ENCODE measurements at places on chromosomes 4 and X.

GRCh38 chr4:30866907-30867306 is 146.7 kb downstream of the PCDH7 start:
- no peak for DNase-seq

- peak; percentile 11 for DNase-seq
Observed at GRCh38 chrX:149950681-149951080, 12.4 kb upstream of the EOLA2 start.

DNA sequence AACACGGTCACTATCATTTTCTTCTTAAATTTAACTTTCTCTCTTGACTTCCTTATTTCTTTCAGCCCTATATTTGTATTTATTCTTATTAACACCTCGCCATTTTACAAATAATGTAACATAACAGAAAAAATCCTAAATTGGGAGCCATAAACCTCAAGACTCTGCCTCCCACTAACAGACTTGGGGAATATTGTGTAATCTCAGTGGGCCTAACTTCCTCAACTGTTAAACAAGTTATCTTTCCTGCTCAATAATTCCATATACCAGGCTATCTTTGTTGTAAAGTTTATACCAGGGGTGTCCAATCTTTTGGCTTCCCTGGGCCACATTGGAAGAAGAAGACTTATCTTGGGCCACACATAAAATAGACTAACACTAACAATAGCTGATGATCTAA is 26.2 kb downstream of the PRSS12 start:
- no peak for DNase-seq

DNA sequence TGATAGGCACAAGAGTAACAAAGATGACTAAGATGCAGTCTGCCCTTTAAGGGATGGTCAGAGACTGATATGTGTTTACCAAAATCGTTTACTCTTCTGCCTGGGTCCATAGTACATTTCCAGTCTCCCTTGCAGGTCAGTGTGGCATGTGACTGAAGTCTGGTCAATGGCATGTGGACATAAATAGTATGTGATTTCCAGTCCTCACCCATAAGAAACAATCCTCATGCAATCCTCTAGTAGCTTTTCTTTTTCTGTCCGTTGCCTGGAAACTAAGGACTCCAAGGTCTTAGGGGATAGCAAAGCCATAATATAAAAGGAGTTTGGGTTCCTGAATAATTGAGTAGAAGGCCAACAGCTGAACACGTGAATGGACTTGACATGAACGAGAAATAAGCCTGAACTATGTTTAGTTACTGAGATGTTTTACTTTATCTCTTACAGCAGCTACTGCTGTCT is 1.1 kb downstream of the SLC9B2 start:
- no peak for DNase-seq

DNA sequence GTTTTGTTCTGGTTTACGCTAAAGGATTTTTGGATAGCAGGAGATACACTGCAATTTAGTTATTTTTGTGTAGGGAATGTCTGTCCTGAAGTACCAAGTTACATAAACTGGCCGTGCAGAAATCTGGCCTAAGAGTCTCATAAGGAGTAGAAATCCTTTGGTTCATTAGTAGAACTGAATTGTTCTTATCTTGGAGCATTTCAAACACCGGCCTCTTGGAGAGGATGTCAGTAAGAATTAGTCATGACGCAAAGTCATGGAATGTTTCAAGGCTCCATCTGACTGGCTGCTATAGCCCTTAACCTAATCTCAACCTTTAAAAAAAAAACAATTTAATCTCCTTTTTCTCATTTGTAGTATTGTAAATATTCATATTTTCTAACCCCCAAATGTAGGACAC is 15.2 kb downstream of the PDLIM3 start:
- DNase-seq: no peak

DNA sequence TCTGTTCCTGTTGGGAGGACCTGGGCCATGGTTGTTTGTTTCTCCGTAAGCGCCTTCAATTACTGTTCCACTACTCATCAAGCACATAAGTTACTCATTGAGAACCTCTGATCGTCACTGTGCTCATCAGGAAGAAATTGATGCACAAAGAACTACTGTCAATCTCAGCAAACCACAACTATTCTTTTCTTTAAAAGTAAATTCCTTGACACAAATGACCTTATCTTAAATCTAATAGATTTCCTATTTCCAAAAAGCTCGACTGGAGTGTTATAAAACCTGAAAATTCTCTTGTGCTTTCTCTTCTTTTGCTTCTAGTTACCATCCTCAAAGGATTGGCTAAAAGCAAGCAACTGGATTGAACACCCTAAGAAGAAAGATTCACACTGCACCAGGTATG is at the start of gene MUC7:
TSS of gene MUC7 (plus strand) at position 301 of the 400 bp plus-strand sequence. CDS start 1,825 bp downstream, outside the sequence.
- no peak for DNase-seq

DNA sequence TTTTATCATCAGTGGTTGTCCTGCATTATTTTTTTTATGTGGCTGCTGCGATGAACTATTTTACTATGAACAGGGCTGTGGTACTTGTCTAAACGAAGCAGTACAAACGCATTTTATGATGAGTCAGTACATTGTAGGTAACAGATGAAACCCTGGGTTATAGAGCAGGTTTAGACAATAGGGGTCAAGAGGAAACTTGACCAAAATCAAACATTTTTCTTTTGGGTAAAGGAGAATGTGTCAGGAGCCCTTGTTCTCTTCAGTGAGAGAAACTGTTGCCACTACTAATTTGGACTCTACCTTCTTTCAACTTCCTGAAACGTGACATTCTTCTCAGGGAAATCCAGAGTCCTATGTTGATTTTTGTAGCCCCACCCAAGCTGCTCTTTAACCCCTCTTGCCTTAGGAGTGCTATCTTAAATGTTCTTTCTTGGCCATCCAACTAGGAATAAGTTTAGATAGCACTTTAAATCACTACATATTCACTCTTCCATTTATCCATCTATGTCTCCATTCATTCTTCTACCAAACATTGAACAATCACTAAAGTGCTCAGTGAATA is 415.8 kb upstream of the NR3C2 start:
- no peak for DNase-seq

DNA sequence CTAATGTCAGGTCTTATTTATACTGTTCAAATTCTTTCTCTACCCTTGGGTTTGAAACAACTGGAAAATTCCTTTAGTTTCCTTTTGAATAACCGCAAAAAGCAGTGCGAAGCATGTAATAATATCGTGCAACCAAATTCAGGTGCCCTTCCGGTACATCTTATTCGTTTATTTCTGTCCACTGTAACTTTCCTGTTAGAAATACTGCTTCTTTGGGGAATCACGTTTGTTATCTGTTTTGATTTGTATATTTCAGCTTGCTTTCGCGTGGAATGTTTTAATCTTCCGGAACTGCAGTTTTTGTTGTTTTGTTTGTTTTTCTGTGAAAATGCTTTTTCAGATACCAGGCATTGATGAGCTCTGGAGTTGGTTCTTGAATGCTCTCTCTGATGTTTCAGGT is 85.7 kb upstream of the HPRT1 start:
- no peak for DNase-seq

DNA sequence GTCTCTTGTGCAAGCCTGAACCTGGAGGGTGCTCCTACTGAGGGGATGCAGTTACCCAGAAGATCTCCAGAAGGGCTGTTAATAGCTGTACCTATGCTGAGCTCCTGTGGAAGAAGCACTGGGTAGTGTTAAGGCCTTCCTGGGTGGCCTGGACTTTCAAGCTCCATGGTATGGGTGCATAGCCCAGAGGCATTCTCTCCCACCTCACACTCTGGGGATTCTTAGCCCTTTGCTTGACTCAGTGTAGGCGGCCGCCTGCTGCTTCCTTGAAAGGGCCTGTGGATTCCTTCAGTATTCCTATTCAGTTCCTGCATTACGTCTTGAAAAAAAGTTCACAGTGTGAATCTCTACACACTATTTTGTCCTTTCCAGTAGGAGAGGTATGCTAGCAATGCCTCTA is 235.7 kb upstream of the MAGEB16 start:
- peak; percentile 22 for DNase-seq

- DNase-seq: no peak
Observed at GRCh38 chr4:80302616-80303223, 32.8 kb upstream of the CFAP299 start.

DNA sequence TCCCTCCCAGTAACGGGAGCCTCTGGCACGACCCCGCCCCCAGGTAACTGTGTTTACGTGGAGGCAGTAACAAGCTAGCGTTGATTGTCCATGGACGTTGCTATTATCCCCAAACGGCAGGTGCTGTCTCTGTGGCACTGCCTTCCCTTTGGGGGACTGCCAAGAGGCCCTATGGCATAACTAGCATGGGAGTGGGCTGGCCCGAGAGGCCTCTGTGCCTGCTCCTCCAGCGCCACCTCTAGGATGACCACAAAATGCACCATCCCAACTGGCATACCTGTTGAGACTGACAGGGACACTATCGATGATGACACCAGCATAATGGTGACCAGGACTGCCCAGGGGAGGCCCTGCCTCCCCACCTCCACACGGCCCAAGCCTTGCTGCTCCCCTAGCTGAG is 1.5 kb downstream of the SRPK3 start:
- DNase-seq: no peak

DNA sequence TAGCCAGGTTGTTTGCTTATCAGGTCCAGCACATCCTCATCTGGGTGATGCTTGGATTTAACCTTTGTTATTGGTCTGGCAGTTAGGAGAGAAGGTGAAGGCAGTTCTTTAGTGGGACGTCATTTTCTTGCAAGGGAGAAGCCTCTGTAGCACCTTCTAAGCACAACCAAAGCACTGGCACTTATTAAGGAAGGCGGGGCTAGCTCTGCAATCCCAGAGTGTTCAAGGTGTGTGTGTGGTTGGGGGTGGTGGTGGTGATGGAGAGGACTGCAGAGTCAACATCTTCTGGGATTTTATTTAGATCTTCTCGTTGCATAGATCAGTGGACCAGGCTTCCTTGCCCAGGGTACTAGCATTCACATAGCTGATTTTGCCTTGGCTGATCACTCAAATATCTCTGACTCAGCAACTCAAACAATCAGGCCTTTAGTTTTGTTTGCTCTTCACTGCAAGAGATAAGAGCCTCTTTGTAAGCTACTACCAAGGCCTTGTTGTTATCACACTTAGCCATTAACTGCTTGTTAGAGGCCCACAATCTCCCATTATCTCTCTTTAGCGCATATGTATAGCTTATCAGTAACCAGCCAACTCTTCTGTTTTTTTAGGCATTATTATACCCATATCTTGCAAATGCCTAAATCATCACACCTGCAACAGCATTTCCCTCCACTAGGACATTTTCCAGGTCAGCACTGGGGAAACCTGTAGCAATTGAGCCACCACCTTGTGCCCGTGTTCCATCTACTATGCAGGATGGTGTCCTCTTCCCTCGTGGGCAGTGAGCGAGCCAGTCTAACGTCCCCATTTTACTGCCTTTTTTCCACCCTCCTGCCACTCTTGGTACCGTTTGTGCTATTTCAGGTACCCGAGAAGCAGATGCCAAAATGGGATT is 36.5 kb upstream of the LINC00632 start:
- no peak for DNase-seq

DNA sequence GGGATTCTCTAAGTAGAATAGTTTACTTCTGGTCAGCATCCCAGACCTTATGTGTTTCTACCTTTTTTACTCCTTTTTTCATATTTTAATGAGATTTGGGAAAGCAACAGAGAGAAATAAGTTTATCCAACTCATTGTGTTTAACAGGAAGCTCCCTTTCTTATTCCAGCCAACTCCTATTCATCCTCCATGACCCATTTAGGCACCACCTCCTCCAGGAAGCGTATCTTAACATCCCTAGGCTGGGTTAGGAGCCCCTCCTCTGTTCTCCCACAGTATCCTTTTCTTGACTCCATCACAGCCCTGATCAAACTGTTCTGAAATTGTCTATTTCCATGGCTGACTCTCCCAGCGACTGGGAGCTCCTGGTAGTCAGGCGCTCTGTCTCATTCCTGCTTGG is 18.8 kb upstream of the IQSEC2 start:
- DNase-seq: no peak

GRCh38 chrX:55546956-55547355 is 57.3 kb upstream of the USP51 start:
- no peak for DNase-seq

GRCh38 chr4:89797117-89797516 is 39.8 kb downstream of the SNCA start:
- no peak for DNase-seq

DNA sequence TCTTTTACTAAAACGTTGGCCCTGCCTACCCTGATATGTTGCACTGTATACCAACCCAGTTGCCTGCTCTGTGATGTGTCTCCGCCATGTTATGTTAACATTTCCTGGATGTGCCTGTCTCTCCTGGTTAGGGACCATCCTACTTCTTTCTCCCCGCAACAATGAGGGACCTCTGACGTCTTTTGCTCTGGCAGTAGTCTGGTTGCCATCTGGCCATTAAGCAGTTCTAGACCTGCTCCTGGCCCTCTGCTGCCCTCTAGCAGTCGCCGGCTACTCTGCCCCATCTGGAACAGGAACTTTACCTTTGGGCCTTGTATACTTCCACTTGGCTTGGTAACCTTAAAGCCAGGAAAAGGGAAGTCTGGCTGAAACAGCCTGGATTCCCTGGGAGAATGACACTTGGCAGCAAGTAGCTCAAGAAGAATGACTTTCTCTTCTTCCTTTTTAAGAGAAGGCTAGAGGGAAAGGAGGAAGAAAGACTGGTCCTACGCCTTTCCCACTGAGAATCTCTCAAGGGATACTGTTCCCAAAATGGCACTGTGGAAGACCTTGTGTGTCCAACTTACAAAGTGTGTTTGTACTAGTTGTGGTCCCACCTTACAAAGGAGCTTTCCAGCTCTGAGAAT is 63.5 kb downstream of the GPC3 start:
- DNase-seq: peak; percentile 11

- DNase-seq: no peak
Observed at GRCh38 chr4:160265014-160265413, 1162.1 kb downstream of the RAPGEF2 start.

GRCh38 chrX:20230406-20230805 is 36.3 kb downstream of the RPS6KA3 start:
- no peak for DNase-seq

DNA sequence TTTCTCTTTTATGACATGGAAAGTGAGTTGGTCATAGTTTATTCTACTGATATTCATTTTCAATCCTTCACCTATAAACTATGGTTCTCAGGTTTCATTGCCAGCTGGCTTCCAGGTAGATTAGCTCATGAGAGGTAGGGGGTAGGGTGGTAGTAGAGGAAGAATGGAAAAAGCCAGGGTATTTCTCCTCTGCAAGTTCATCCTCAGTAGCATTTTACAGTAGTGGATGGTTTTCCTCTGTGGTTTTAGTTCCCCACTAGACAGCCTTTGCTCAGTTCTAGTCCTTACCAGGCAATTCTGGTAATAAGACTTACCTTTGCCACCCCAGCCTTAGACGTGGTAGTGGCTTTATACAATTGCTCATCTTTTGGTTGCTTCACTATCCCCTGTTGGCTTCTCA is 8.9 kb upstream of the NAA11 start:
- no peak for DNase-seq

- no peak for DNase-seq
Observed at GRCh38 chr4:110753466-110753865, 130.6 kb upstream of the PITX2 start.

- peak; percentile 1 for DNase-seq
Observed at GRCh38 chr4:61553557-61554125, 353.5 kb downstream of the ADGRL3 start.
